ENCODE measurements at places on chromosomes 12 and 14. TPM values are rescaled to one million over a fixed set of nuclear protein-coding genes. Genes with fewer than 3 reads are reported as not detected.

Gene TAS2R19
- 0.78 TPM for total RNA-seq

Gene PLEKHD1
- total RNA-seq = not detected

Gene LMO3
- not detected for total RNA-seq

Gene KRT85
- not detected for total RNA-seq

Gene GDF11
- 13.5 TPM for total RNA-seq

Gene C12orf43
- total RNA-seq = 40.3 TPM

Gene PRKD1
- not detected for total RNA-seq

Gene FOXN4
- not detected for total RNA-seq

Gene DCAF11
- total RNA-seq = 72.4 TPM

Gene AICDA
- total RNA-seq = 0.18 TPM

Gene MGP
- not detected for total RNA-seq

Gene ADCY4
- 1.5 TPM for total RNA-seq

DNA sequence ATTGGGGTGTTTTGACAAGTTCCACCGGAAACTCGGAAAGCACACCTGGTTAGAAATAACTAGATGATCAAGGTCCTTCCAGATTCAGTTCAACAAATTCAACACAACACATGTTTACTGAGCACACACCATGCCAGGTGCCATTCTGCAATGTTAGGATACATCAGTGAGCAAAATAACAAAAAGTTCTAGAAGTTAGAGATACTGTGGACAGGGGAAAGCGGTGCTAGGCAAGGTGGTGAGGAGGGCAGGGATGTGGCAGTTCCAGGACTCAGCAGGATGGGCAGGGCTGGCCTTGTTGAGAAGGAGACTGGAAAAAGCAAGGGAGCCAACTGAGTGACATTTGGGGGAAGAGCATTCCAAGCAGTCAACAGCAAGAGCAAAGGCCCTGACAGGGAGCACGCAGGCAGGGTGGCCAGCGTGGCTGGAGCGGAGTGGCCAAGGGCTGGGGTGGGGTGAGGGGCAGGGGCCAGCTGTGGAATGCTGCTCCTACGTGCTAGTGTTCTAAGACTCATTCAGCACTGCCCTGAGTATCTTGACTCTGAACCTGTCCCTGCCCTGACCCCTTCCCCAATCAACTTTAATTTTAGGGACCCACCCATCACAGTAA is 19.4 kb upstream of the FAIM2 start:
- no peak for DNase-seq
- H3K27ac ChIP-seq = no peak overlapping the region
- H3K4me3 ChIP-seq = no peak overlapping the region

DNA sequence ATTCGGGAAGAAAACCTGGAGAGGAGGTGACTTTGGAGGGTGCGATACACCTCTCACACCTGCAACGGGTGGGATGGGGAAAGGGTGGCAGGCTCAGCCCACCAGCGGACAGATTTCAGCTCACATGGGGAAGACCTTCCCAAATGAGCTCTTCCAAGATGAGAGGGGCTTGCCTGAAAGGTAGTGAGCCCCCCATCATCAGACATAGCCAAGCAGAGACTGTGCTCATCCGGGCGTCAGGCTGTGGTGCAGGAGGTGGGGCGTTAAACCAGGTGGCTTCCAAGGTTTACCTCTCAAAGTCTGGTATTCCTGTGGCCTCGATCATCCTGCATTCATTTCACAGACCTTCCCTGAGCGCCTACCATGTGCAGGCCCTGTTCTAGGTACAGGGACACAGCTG is 105.4 kb upstream of the FKBP4 start:
- H3K27me3 ChIP-seq = no peaks in the 10 kb centered on the region
- no peaks in the 10 kb centered on the region for H3K36me3 ChIP-seq
- DNase-seq = no peak
- no peak overlapping the region for H3K27ac ChIP-seq

GRCh38 chr12:130591736-130592135 is 124.4 kb downstream of the RIMBP2 start:
- no peaks in the 10 kb centered on the region for H3K4me1 ChIP-seq
- no peak for DNase-seq
- H3K27ac ChIP-seq = no peak overlapping the region
- H3K4me3 ChIP-seq = no peak overlapping the region
- no peaks in the 10 kb centered on the region for H3K36me3 ChIP-seq

- no peak overlapping the region for H3K4me3 ChIP-seq
- H3K4me1 ChIP-seq = no peaks in the 10 kb centered on the region
- no peak overlapping the region for H3K27ac ChIP-seq
Observed at GRCh38 chr12:124805876-124806668, 57.6 kb downstream of the SCARB1 start.

GRCh38 chr12:111045941-111046340 is 125.6 kb upstream of the MYL2 start:
- H3K27me3 ChIP-seq = no peaks in the 10 kb centered on the region
- H3K36me3 ChIP-seq = no peaks in the 10 kb centered on the region
- no peak overlapping the region for H3K4me3 ChIP-seq
- no peaks in the 10 kb centered on the region for H3K4me1 ChIP-seq
- no peak for DNase-seq

GRCh38 chr12:80230068-80230467 is 130.7 kb downstream of the OTOGL start:
- no peaks in the 10 kb centered on the region for H3K36me3 ChIP-seq
- DNase-seq = no peak
- H3K4me3 ChIP-seq = no peak overlapping the region

DNA sequence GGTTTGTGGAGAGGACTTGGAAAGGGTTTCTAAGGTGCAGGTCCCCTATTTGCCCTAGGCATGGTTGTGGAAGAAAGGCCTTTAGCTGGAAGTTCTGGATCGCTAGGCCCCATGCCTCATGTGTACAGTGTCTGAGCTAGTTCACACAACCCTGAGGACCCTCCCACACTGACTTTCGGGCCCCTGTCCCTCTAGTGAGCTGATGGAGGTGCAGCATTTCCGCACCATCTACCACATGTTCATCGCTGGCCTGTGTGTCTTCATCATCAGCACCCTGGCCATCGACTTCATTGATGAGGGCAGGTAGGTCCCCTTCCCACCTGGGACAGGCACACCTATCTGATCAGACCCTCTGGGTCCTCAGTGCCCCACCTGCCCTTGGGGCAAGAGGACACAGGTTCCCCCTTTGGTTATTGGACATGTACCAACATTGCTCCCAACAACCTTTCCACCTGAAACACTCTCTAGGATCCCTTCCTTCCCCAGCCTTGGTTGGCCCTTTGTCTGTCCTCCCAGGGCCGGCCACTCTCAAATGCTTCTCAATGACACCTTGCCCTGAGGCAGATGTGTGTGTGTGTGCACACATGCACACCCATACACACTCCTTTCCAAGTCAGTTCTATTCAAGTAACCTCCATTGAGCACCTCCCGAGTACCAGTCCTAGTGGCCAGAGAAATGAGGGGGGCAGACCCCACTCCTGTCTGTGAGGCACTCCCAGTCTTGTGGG is 2.6 kb downstream of the SOAT2 start:
- H3K36me3 ChIP-seq = no peaks in the 10 kb centered on the region
- DNase-seq = no peak
- H3K4me3 ChIP-seq = no peak overlapping the region
- H3K27ac ChIP-seq = no peak overlapping the region
- no peaks in the 10 kb centered on the region for H3K27me3 ChIP-seq

DNA sequence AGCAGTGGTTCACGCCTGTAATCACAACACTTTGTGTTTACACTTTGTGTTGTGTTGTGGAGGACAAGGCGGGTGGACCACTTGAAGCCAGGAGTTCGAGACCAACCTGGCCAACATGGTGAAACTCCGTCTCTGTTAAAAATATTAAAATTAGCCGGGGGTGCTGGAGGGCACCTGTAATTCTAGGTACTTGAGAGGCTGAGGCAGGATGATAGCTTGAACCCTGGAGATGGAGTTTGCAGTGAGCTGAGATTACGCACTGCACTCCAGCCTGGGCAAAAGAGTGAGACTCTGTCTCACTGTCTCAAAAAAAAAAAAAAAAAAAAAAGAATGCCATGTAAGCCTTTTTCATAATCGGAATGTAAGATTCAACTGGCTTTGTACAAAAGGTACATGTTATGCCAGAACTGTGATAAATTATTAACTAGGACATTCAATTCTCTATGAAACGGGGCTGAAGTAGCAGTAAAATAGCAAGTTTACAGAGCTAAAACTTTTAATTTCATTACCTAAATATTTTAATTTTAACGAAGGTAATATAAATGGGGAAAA is 13.9 kb upstream of the PITPNM2 start:
- no peaks in the 10 kb centered on the region for H3K4me1 ChIP-seq
- H3K36me3 ChIP-seq = peaks cover 42% of the 10 kb centered on the region
- no peak overlapping the region for H3K27ac ChIP-seq
- no peak overlapping the region for H3K4me3 ChIP-seq
- DNase-seq = no peak

- no peak overlapping the region for H3K27ac ChIP-seq
- no peak for DNase-seq
- no peaks in the 10 kb centered on the region for H3K4me1 ChIP-seq
- no peaks in the 10 kb centered on the region for H3K27me3 ChIP-seq
Observed at GRCh38 chr12:58247633-58248032, 306.3 kb downstream of the ATP23 start.

DNA sequence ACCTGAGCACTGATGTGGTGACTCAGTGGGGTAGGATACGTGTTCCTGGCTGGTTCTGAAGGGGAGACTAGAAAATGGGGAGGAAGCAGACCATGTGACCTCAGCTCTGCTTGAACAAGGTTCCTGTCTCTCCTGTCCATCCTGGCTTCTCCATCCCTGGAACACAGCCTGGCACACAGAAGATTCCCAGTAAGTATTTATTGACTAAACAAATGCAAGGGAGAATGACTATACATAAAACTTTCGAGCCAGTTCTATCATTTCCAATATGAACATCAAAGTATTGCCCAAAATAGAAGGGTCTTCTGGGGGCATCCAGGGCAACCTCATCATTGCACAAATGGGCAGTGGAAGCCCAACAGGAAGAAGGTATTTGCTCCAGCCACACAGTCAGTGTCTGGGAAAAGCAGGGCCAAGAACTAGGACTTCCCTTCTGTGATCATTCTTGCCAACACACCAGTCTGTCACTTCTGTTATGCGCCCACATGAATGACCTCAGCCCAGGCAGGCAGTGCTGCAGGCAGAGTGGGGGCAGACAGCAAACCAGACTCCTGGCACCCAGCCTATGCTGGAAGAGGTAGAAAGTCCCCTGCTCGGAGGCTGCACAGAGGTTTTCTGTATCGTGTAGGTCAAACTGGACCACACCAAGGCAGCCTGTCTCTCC is 5.6 kb upstream of the SERPINA9 start:
- DNase-seq = no peak
- H3K4me3 ChIP-seq = no peak overlapping the region
- no peak overlapping the region for H3K27ac ChIP-seq
- no peaks in the 10 kb centered on the region for H3K36me3 ChIP-seq
- H3K27me3 ChIP-seq = no peaks in the 10 kb centered on the region

GRCh38 chr14:33642691-33643244 is 308.1 kb downstream of the EGLN3 start:
- no peaks in the 10 kb centered on the region for H3K36me3 ChIP-seq
- H3K27me3 ChIP-seq = no peaks in the 10 kb centered on the region
- H3K4me3 ChIP-seq = no peak overlapping the region

DNA sequence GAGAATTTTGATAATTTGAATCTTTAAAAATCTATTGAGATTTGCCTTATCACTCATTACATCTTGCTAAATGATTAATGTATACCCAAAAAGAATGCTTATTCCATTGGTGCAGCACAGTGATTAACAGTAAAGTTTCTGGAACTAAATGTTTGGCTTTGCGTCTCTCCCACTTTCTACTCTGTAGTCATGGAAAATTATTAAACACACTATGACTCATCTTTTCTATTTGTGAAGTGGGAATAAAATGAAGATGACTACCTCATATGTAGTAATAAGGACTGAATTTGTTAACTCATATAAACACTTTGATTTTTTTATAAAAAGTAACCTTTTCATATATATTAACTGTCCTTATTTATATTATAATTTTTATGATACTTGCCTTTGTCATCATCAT is 118.1 kb downstream of the RERGL start:
- no peak overlapping the region for H3K4me3 ChIP-seq
- H3K27me3 ChIP-seq = no peaks in the 10 kb centered on the region
- H3K36me3 ChIP-seq = no peaks in the 10 kb centered on the region
- DNase-seq = no peak
- no peak overlapping the region for H3K27ac ChIP-seq

- no peak overlapping the region for H3K4me3 ChIP-seq
- H3K4me1 ChIP-seq = no peaks in the 10 kb centered on the region
- no peak for DNase-seq
- H3K27ac ChIP-seq = no peak overlapping the region
- H3K36me3 ChIP-seq = no peaks in the 10 kb centered on the region
Observed at GRCh38 chr12:25023808-25024207, 74.9 kb upstream of the BCAT1 start.

DNA sequence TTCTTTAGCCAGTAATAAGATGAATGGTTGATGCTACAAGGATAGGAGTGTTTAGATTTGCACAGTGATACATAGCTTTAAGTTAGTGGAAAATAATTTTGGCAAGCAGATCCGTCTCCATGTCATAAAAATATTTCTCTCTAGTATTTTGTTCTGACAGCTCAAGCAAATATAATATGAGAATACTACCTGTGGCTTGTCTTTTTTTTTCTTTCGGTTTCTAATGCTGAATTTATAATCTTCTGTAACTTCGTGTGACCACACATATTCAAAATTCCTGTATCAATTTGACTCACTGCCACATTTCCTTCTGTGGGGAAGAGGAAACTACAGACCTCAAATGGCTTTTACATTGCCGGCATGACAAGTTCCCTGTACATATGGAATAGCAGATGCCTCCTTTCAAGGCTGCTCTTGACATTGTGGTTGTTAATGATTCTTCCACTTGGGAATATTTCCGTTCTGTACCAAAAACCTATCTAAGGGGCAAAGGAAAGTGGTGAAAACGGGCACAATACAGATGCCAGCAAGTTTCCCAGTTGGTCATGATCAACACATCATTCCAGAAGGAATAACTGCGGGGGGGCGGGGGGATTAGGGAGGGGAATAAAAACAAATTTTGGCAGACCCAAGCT is 103.6 kb upstream of the CCDC91 start:
- no peaks in the 10 kb centered on the region for H3K4me1 ChIP-seq
- H3K27ac ChIP-seq = no peak overlapping the region
- H3K36me3 ChIP-seq = no peaks in the 10 kb centered on the region
- no peak for DNase-seq
- H3K4me3 ChIP-seq = no peak overlapping the region

- no peaks in the 10 kb centered on the region for H3K27me3 ChIP-seq
- no peaks in the 10 kb centered on the region for H3K4me1 ChIP-seq
- H3K4me3 ChIP-seq = no peak overlapping the region
- peaks cover 8% of the 10 kb centered on the region for H3K36me3 ChIP-seq
- DNase-seq = no peak
- H3K27ac ChIP-seq = no peak overlapping the region
Observed at GRCh38 chr12:101772012-101772775, 32.9 kb upstream of the SYCP3 start.

GRCh38 chr14:103115845-103116572 is 7.3 kb upstream of the TNFAIP2 start:
- no peak for DNase-seq
- H3K27ac ChIP-seq = no peak overlapping the region
- no peak overlapping the region for H3K4me3 ChIP-seq
- no peaks in the 10 kb centered on the region for H3K36me3 ChIP-seq
- H3K4me1 ChIP-seq = no peaks in the 10 kb centered on the region
- H3K27me3 ChIP-seq = no peaks in the 10 kb centered on the region
